ENCODE measurements at places on chromosomes 6 and 20.

DNA sequence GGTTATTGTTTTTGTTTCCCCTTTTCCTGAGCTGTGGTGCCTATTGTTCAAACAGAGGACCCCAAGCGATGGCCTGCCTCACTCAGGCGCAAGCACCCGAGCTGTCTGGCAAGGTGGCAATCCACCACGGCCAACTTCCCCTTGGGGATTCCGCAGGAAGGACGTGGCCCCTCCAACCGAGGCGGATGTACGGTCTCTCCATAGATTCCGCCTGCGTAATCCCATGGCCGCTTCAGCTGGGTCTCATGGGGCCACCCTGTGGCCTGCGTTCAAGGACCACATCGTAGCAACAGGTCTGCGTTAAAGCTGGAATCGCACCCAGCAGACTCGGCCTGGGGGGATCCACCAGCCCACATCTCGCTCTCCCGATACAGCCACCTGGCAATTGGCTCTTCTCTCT, 79.9 kb downstream of the CEBPB start:
- peak; percentile 65 for DNase-seq

DNA sequence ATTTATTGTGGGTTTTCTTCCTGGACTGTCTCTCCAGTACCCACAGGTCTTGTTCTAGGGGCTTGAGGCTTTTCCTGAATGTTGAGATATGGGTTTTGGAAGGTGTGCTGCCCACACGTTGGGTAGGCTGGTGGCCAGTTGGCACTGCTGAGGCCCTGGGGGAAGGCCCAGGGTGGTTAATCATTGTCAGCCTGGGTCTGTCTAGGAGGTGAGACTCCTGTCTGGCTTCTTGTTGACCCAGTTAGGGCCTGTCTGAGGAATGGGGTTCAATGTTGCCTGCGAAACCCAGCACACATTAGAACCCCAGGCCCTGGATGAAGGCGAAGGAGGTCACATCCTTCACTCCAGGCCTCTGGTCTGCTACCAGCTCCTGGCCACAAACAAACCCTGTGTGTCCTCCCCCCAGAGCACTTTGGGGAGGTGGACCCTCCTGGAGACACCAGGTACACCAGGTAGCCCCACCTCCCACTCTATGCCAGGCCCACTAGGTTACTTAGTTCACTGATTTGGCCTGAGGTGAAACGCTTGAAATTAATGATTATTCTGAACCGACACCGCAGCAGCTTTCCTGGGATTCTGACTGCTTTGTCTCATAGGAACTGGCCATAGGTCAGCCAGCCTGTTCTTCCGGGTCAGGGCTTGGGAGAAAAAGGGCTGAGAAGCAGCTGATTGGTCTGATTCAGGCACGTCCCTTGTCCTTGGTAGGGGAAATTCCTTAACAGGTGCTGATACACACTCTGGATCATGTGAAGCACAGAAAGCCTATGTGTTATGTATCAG, 15.2 kb downstream of the DNMT3B start:
- no peak for DNase-seq

DNA sequence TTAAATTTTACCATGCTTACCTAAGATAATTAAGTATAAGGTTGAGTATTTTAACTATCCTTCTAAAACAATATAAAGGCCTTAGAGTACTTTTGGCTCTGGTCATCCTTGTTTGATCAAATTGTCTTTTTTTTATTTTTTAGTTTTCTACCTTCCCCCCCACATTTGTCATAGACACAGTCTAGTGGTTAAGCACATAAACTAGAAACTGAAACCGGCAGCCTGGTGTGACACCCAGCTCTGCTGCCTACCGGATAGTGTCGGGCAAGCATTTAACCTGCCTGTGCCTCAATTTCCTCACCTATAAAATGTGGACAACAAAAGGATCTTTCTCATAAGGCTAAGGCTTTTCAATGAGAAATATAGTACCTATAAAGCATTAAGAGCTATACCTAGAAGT, 21.6 kb upstream of the TULP4 start:
- DNase-seq: no peak

- no peak for DNase-seq
These were observed 135.0 kb upstream of the SGK1 start for GRCh38 chr6:134452906-134453305.

DNA sequence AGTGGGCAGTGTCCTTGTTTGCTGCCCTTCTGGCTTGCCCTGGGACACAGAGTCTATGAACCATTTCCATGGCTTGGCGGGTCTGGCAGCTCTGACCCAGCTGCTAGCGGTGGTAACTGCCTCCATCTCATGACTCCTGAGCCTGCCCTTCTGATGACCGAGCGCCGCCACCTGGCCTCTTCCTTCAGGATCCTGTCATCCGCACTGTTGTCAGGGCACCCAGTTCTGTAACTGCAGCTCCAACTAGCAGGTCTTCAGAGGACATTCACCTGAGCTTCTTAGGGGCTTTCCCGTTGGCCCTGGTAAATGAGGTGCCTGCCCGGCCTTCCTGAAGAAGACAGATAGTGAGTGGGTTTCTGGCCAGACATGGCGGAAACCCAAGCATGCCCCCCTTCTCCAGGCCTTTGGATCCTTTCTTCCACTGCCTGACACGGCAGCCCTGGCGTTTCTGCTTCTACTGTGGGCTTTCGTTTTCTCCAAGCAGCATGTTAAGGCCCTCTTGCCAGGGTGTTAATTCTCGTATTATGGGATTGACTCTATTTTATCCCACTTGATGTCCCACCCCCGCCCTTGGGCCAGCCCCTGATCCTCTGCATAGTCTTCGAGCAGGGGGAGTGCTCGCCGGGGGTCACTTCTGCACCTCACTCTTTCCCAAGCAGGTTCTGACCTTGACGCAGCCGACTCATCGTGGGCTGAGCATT, 24.7 kb downstream of the PACSIN1 start:
- no peak for DNase-seq

DNA sequence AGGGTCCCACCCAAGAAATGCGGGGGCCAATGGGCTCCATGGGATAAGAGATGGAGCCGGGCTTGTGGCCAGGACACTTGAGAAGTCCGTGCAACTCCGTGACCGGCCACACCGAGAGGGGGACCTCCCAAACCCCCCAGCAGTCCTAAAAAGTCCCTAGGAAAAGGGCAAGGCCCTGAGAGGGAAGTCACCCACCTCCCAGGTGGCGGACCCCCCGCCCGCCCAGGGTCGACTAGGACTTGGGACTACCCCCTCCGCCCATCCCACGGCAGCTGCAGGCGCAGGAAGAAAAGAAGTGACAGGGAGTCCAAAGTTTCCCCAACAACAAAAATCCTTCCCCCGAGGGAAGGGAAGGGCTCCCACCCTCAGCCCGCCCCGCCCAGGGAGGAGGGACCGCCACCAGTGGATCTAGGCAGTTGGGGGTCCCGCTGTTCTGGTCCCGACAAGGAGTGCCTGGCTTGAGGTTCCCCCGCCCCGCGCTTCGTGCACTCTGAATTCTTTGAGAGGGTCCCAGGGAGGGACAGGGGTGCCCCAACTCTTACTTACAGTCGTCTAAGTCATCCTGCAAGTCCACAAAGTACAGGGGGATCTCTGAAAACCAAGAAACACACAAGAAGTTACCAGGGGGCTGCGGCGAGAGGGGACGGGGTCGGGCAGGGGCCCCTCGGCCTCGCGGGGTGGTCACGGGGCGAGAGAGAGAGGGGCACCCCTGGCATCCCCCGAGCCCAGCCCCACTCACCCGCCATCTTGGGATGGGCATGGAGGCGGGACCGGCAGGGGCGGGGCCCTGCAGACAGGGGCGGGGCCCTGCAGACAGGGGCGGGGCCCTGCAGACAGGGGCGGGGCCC, 611 bp upstream of the RAB22A start:
- DNase-seq: peak; percentile 71

- DNase-seq: no peak
These were observed 68.7 kb downstream of the F13A1 start for GRCh38 chr6:6251555-6252280.

DNA sequence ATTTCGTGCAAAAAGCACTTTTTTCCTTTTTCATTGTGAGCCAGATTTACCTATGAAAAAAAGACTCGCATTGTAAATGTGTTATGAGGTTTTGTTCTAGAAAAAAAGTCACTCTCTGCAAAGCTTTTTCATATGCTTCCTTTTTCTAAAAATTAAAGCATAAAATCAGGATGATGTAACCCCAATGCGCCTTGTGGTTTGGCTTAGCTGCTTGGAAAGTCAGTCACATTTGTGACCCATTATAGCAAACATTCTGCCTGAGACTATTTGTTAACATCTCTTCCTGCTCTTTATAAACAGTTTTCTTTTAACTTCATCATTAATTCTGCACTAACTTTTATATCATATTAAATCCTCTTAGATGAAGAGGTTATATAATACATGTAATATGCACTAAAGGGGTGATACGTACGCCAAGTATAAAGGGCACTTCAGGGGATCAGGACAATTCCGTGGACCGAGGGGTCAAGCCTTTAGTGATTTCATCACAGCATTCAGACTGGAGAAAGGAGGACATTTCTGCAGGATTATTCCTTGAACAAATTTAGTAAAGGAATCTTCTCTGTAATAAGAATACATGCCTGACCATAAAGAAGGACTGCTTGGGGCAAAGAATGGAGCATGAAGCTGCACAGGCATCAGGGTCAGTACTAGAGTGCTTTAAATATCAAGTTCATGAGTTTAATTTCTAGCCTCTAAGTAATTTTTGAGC, 48.1 kb upstream of the SMLR1 start:
- DNase-seq: peak; percentile 93

DNA sequence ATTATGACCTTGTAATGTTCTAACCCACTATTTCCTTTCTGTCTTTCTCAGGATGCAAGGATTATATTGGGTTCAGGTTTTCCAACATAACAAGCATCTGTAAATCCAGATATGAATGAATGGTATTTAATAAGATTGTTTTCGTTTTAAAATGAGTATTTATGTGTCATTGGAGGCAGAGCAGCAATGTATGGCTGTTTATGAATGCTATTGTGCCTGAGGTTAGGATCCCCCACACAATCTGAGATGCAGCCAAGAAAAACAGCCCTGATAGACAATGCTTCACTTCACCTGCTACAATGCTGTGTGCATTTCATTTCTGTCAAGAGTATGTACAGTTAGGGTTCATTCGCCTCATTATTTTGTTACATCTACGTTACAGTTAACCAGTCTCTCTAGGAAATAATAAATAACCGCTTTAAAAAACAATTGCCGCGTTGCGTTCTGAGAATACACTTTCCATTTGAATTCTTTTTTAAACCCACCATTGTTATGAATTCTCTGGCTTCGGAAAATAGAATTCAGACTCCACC, 19.6 kb downstream of the TFAP2A start:
- DNase-seq: no peak

- DNase-seq: peak; percentile 89
These were observed 3.6 kb upstream of the DSN1 start for GRCh38 chr20:36777167-36777566.

DNA sequence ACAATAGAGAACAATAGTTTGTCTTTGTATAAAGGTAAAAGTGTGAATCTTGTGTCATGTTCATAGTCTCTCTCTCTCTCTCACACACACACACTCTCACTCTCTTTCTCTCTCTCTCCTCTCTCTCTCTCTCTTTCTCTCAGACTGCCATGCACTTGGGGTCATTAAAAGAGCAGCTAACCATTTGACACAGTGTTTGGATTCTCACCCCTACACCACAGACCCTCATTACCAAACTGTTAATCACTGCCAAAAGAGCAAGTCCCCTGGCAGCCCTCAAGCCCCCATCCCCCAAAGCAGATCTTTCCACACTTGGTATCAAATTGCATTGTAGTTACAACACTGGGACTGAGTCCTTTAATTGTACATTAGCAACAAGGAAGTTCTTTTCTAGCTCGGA, 305.8 kb upstream of the RSPO3 start:
- no peak for DNase-seq

Data from muscle of leg (tissue), 16 donors.